ENCODE measurements at places on chromosomes 5 and 9.

DNA sequence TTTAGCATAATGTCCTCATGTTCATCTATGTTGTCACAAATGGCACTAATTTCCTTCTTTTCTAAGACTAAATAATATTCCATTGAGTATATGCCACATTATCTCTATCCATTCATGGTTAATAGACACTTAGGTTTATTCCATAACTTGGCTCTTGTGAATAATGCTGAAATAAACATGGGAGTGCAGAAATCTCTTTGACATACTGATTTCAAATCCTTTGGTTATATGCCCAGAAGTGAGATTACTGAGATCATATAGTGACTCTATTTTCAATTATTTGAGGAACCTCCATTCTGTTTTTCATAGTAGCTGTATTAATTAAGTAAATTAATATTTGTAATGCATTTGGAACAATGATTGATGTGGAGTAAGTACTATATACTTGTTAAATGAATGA, 13.0 kb downstream of the SMIM3 start:
- no peak for DNase-seq

GRCh38 chr5:61933787-61934626, 372.0 kb upstream of the KIF2A start:
- DNase-seq: peak; percentile 18

DNA sequence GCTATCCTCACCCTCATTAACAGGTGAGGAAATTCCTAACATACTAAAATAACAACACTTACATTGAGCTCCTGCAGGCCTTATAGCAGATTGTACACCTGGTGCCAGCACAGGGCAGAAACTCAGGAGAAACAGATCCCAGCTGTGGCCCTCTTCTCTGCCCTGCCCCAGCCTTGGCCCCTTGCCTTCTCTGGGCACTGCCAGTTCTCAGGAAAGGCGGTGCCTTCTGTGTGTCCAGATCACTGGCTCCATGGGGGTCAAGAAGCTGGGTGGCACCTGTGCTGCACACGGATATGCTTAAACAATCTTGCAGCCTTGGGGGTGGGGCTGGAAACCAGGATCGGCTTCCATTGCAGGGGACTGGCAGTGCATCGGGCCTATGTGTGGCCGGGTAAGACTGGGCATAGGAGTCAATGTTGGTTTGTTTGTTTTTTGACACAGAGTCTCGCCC, 19.3 kb downstream of the KYAT1 start:
- DNase-seq: no peak

DNA sequence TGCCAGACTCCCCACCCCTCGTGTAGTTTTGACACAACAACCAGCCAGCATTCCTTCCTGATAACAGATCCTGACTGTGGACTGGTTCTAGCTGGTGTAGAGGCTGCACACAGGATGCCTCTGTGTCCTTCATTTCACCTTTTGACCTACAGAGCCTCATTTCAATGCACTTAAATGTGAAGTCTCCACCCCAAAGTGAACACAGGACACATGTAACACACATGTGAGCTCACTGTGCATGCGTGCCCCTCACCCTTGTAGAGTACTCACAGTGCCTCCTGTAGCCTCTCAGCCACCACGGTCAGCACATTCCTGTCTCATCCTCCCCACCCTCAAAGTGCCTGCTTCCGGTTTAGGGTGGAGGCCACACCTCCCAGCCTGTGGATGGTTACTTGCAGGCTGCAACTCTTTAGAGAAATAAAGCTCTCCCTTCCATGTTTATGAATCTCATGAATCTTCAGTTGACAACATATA, 11.6 kb upstream of the NKD2 start:
- peak; percentile 43 for DNase-seq

DNA sequence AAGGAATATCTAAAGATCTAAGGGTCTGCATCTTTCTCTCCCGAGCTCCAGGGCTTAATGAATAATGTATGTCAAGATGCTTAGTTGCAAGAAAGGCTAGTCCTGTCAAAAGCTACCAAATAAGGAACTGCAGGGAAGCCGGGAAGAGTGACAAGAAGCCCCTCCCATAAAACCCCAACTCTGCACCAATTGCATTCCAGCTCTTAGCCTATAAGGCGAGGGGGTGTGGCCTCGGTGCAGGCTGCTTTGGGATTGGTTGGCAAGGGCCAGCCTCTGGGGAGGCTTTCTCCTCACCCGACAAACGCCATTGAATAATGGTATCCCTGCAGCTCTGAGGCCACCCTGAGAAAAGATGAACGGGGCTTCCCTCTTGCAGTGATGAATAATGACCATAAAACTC, 416.9 kb downstream of the RAB3C start:
- DNase-seq: no peak

DNA sequence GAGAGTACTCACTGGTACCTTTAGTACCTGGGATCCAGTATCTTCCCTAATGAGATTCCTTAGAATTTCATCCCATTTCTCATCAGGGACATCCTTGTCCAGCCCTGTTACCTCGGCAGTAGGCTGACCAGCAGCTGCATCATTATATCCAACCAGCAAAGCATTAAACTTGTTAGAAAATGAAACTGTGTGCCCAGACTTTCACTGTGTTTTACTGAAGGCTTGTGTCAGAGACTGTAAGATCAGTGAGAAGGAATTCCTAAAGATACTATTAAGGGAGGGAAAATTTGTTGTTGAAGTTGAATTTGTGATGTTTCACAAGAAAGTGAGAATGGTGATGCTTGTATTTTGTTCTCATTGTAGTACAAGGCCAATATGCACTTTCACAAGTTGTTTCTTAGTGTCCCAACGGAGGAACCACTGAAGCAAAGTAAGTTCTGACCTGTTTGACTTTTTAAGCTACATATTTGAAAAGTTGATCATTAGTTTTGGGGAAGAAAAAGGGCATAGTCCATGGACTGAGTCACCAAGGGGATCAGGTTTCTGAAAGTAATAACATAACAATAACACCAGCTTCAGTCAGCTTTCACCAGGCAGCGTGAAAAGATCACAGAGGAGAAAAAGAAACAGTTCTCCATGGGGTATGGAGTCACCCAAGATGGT, 48.8 kb downstream of the GRAMD2B start:
- DNase-seq: peak; percentile 28

All from amniotic epithelial cell (primary cell).